Kidney tubule cell (primary cell): ENCODE measurements at places on chromosomes 2 and 18.

DNA sequence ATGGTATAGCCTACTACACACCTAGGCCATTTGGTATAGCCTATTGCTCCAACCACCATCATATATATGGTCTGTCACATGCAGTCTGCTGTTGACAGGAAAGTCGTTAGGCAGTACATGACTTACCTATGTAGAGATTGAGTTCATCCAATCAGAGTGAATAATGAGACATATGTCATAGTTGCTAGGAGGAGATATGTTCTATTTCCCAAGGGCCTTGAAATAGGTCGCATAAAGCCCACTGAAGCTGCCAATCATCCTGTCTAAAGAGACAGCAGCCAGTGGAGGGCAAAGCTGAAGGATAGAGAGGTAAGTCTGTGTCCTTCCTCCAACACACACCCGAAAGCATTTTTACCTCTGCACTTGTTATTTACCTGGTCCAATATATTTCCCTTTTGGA, 263.4 kb downstream of the PTPRM start:
- peak; percentile 27 for DNase-seq

- no peak for DNase-seq
These were observed 62.0 kb downstream of the ANKRD44 start for GRCh38 chr2:197248623-197249022.

DNA sequence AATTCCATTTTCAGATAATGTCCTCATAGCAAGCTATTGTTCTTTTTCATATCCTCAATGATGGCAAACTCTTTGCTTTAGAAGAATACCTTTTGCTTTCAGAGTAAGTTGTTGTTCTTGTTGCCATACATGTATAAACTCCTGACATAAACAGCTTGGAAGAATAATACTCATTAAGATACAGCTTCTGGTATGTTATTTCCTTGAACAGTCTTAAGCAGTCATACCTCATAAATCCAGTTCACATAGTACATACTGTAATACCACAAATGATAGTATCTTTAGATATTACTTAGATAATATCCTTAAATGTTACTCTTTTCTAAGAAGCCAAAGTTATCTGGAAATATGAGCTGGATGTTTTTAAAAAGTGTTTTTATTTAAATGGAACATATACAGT, 23.2 kb downstream of the METTL8 start:
- DNase-seq = no peak

GRCh38 chr2:157468931-157469708, 25.2 kb upstream of the CYTIP start:
- DNase-seq = peak; percentile 79

DNA sequence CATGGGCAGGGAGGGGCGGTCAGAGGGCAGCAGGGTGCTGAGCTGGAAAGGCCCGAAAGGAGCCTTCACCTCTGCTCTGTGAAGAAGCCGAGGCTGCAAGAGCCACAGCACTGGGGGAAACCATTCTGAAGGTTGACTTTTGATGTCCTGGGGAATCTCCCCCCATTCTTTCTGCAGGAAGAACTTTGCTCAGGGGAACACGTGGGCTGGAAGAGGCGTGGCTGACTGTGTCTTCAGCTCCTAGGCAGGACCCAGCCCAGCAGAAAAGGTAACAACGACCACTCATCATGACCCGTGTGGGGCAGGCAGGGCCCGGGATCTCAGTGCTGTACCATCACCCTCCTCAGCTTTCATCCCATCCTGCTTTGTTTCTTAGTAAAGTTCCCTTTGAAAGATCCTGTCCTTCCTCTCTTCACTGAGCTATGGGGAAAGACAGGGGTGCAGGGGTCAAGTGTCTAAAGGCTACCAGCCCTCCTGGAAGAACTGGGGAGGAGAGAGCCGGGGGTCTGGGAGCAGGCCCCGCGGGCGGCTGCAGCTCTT, 312.7 kb downstream of the CELF4 start:
- no peak for DNase-seq

DNA sequence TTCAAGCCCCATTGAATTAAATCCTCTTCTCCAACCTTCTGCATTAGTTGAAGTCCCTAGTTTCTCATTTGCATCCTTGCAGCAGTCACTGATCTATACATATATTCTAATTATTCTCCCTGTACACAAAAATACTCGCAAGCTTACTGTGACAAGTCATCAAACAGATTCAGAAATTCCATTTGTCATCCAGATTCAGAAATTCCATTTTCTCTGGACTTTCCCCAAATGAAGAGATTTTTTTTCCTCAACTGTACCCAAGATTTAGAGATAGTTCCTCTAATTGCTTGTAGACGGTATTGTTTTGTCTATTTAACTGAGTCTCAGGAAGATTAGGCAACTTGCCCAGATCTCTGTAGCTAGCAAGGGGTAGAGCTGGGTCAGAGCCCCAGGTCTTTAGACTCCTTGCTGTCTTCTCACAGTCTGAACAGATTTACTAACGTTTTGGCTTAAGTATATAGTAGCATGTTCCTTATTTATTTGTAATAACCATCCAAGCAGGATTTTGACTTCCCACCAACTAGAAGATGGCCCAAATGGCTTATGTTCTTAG, 34.2 kb downstream of the RAB12 start:
- no peak for DNase-seq

DNA sequence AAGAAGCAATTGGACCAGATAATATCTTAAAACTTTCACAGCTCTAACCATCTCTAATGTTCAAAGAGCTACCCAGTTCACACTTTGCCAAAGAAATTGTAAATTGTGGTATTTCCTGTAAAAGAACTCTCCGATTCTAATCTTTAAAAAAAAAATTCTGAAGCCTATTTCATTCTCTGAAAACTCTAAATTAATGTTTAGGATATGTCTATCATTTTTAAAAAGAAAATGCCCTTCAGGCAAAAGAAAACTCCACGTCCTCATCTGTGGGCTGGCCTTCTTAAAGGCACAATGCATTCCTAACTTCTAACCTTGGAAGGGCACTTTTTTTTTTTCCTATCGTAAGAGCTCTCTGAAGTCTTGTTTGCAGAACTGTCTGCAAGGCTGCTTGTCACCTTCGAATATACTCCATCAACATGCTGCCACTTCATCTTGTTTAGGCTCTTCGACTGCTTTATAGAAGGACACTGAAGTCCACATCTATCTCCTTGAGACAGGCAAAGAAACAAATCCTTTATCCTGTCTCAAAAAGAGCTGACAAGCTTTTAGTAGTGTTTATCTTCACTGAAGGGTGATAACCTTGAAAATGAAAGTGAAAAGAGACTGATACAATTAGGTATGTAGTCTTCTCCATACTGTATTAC, 124.3 kb upstream of the SLC39A10 start:
- DNase-seq = no peak

DNA sequence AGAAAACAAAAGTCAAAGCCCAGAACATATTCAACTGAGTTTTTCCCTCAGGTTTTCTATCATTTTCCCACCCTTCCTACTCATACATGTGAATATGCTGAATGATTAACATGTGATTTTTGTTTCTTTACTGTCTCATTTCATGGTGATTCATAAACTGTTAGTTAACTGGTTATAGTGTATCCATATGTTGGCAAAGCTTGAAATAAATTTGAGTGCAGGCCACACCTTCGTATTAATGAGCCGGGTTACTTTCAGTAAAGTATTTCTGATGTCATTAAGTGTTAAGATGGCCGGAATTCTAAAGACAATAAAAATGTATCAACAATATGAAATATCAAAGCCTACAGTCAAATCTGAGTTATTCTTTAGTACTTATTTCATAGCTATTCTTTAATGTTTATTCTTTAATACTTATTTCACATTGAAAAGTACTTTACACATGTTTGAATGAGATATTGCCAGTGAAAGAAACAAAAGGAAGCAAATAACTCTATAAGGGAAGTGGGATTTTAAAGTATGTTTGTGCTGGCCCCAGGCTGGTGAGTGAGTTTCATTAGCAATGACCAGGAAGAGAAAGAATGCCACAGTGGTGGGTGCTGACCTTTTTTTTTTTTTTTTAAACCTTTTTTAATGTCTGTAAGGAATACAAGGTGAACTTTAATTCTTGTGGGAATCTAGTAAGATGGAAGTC, 178.6 kb downstream of the NEDD4L start:
- DNase-seq = peak; percentile 74

DNA sequence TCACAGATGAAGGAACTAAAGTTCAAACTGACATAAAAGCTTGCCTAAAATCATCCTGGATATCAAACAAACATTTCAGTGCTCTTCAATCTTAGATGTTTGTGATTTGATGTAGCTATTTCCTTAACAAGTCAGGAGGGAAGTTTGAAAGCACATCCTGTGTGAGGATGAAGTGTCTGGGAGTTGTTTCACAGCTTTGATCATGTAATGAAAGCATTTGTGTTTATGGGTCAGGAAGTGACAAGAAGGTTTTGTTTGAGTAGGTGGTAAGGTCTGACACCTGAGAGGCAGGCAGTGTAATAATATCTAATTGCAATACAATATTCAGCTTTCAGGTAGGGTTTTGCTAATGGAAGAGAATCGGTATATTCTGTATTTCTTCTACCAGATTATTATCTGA, 26.0 kb upstream of the CSRNP3 start:
- no peak for DNase-seq

DNA sequence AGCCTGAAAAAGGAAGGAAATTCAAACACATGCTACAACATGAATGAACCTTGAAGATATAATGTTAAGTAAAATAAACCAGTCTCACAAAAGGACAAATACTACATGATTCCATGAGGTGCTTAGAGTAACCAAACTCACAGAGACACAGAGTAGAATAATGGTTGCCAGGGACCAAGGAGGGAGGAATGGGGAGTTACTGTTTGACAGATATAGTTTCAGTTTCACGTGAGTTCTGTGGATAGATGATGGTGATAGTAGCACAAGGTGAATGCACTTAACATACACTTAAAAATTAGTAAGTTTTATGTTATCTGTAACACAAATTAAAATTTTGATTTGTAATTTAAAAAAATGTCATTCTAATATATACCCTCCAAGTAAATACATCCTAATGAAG, 106.9 kb upstream of the ACVR1C start:
- no peak for DNase-seq

- no peak for DNase-seq
These were observed 1113.0 kb downstream of the BCL11A start for GRCh38 chr2:59440491-59440890.
